ENCODE measurements at places on chromosomes 7 and 10.

DNA sequence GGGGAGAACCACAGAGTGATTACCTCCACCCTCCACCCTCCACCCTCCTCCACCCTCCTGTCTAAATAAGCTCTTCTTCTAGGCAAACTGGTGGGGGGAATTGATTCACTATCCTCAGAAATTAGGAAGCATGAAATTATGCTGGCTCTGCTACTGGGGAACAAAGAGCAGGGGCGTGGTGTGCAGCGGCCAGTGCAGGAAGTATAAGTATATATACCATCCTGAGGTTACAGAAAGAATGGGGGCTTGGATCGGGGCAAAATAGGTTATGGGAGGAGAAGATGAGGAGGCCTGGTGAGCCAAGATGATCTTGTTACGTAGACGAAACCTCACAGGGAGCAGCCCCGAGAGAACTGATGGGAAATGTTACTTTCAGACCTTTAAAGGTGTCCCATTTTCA, 49.1 kb downstream of the SYPL1 start:
- no peak for DNase-seq

- peak; percentile 96 for DNase-seq
Observed at GRCh38 chr10:95295031-95295755, 4.4 kb upstream of the PDLIM1 start.

- no peak for DNase-seq
Observed at GRCh38 chr7:107032720-107033438, 11.6 kb upstream of the PRKAR2B start.

DNA sequence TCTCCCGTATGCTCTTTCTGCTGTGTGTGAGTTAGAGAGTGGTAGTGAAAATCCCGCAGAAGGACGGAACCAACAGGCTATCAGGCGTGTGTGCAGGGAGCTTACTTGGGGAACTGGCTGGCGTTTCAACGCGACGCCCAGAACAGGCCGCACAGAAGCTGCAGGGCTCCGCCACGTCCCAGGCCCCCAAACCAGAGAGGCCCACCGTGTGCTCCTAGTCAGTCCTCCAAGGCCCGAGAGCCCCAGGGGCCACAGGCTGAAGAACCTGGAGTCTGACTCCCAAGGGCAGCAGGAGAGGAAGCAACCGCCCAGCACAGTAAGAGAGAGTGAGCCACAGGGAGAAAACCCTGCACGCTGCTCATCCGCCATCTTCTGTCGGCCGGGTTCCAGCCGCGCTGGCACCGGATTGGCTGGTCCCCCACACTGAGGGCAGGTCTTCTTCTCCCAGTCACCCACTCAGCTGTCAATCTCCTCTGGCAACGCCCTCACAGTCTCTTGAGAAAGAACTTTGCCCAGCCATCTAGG, 730.6 kb upstream of the VSTM2A start:
- DNase-seq, result no peak

- no peak for DNase-seq
Observed at GRCh38 chr7:94095316-94096009, 91.3 kb upstream of the BET1 start.

GRCh38 chr7:132537456-132538145, 38.7 kb downstream of the PLXNA4 start:
- no peak for DNase-seq

DNA sequence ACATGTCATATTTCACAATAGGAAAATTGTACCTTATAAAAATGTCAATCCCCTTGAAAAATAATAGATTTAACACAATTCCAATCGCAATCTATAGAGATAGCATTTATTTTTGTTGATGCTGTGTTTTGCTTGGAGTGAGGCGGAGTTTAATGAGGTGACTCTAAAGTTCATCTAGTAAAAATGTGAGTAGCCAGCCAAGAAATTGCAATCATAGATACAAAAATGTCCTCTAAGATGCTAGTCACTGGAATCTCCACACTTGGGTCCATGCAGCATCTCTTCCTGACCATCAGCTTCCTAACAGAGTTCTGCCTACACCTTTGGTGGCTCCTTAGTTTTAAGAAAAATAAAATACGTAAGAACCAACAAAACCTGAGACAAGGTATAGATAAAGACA, 44.9 kb downstream of the GLI3 start:
- DNase-seq, result no peak

GRCh38 chr7:131867461-131867860, 311.0 kb upstream of the PODXL start:
- DNase-seq, result no peak

DNA sequence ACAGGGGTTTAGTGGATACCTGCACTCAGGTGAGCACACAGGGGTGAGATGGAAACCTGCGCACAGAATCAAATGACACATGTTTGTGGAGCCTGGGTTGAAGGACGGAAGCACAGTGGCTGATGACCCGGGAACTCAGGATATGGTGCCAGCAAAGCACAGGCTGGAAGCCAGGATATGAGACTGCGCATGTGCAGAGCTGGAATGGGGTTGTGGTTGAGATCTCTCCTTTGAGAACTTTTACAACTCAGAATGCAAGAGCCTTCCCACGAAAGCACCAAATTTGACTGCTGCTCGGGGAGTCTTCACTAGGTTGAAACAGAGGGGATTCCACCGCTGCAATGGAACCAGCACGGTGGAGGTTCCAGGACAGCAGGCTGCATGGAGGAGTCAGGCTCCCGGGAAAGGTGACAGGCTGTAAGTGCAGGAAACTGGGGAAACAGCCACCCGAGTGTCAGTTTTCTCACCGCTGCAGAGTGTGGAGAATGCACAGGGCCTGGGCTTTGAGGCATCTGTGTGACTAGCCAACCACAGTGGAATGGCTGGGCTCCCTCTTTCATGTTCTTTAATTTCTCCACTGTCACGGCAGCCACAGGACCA, 133.4 kb upstream of the TCERG1L start:
- DNase-seq, result no peak

- no peak for DNase-seq
Observed at GRCh38 chr7:31126976-31127375, 74.9 kb downstream of the ADCYAP1R1 start.

- no peak for DNase-seq
Observed at GRCh38 chr7:48887500-48887899, 36.8 kb upstream of the CDC14C start.
